ENCODE measurements at places on chromosomes 13 and 19.

DNA sequence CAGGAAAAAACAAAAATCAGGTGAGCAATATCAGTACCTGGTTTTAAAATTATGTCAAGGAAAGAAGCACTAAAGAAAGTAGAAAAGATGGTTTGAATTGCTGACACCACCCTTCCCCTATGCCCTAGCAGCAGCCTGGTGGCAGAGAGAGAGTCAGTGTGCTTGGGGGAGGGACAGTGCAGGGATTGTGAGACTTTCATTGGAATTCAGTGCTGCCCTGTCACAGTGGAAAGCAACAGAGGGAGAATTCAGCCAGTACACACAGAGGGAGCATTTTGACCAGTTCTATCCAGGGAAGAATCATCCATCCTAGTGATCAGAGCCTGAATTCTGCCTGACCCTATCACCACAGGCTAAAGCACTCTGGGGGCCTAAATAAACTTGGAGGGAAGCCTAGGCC lies 222.4 kb upstream of the PCDH17 start:
- no peak for DNase-seq

- DNase-seq: no peak
Measured at GRCh38 chr19:11233073-11233472, 6.3 kb upstream of the ANGPTL8 start.

- no peak for DNase-seq
Measured at GRCh38 chr19:31377736-31378135, 28.5 kb upstream of the TSHZ3 start.

DNA sequence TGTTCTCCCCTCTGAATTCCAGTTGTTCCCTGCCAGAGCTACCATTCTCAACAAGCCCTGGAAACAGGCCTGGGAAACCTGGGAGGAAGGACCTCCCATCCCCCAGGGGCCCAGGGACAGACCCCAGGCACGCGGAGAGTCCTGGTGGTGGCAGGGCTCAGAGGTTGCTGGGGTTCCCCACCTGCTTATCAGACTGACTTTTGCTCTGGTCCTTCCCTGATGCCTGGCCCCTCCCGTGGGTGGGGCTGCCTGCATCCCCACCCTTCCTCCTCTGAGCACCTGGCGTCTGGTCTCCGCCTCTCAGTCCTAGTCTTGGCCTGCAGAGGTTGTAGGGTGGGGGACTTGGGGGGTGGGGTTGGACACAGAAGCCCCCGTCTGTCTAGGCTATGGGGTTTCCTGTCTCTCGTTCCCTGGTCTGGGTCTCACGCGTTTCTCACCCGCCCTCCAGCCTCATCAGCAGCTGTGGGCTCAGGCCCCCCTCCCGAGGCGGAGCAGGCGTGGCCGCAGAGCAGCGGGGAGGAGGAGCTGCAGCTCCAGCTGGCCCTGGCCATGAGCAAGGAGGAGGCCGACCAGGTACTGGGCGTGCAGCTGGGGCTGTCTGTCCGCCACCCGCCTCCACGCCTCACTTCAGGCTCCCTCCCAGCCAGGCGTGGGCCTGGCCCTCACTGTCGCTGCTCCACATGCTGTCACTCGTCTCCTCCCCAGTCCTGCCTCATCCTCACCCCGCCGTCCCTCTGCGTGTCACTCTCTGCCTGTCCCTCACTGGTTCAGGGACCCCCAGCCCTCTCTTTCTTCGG lies 13.6 kb downstream of the EPN1 start:
- DNase-seq: peak; percentile 84

DNA sequence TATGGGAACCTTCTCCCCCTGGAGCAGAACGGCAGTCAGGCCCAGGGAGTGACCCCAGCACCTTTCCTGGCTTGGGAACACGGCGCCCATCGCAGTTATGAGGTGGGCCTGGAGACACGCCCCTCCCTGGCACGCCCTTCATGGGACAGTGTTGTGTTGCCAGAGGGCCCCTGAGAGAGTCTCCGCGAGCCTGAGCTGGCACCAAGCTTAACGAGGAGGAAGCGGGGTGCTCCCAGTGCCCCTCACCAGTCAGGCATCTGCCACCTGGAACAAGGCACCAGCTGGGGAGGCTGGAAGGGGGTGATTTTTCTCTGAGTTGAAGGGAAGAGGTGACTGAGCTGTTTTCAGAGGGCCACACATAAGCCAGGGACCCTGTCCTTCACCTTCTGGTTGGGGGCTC lies 180.6 kb downstream of the KDM4B start:
- DNase-seq: no peak

DNA sequence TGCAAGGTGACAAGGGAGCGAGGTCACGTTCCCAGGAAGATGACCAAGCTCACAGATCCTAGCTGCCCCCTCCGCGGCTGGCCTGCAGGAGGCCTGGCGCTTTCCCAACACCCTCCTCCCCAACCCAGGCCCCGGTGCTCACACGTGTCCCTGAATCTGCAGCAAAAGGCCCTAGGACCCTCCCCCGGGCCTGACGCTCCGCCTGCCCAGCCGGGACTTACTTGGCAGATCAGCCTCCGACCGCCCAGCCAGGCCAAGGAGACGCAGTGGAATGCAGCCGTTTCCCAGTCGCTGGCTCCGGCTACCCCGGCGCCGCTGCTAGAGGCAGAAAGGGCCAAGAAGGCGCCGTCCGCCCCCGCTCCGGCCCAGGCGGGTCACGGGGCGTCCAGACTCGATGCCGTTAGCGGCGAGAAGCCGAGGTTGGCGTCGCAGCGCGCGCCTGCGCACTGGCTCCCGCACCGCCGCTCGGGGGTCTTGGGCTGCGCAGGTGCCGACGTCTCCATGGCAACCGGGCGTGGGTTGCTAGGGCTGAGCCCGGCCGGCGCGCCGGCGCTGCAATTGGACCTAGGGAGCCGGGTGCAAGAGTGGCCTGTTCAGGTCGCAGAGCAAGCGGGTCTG lies at the start of gene PNMA8A:
Gene PNMA8A (minus strand): TSS at position 448 of the 618 bp plus-strand sequence. CDS start 528 bp downstream, outside the sequence.
- DNase-seq: peak; percentile 94

DNA sequence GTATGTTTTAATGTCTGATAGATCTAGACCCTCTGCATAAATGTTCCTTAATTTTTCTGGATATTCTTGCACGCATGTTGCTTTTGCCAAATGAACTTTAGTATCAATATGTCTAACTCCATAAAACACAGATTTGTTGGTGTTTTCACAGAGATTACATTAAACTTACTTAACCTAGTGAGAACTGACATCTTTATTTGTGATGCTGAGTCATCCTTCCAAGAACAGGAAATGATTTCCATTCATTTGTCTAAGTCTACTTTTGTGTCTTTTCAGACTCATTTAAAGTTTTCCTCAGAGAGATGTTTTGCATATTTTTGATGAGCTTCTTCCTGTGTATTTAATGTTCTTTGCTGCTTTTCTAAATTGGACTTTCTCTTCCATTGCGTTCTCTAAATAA lies 184.0 kb downstream of the SLC7A1 start:
- no peak for DNase-seq

GRCh38 chr19:12969292-12969988 lies at the start of gene DAND5:
TSS of gene DAND5 (plus strand) at chr19:12969576. CDS start at chr19:12969661, 85 bp downstream.
- DNase-seq: no peak

DNA sequence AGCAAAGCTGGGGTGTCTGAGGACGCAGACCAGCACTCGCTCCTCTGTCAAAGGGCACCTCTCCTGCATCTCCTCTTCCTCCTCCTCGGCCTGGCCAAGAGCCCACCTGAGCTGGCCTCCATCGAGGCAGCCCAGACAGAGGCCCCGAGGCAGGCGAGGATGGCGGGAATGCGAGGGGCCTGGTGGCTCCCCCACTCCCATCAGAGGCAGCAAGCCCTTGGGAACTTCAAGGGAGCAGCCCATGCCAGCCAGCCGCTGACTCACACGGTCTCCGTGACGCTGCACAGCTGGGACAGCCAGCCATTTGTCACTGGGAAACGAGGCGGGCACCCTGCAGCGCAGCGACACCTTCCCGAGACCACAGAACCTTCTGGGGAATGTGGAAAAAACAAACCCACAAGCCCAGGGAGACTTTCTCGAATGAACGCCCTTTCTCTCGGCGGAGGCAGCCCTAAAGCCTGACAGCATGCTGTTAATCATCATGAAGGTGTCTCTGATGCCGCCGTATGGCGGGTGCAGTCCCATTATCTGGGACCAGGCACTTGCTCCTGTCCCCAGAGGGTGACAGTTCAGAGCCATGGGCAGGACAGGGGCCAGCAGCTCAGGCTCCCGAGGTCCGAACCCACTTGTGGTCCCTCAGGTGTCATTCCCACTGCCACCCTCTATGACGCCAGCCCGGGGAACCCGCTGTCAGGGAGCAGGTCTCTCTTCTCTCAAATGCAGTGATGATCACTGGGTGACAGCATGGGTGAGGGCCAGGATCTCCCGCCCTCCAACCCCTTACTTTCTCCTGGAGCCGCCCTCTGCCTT lies 53.0 kb downstream of the PEPD start:
- no peak for DNase-seq

GRCh38 chr19:6450166-6450565 lies 9.4 kb downstream of the SLC25A23 start:
- no peak for DNase-seq

DNA sequence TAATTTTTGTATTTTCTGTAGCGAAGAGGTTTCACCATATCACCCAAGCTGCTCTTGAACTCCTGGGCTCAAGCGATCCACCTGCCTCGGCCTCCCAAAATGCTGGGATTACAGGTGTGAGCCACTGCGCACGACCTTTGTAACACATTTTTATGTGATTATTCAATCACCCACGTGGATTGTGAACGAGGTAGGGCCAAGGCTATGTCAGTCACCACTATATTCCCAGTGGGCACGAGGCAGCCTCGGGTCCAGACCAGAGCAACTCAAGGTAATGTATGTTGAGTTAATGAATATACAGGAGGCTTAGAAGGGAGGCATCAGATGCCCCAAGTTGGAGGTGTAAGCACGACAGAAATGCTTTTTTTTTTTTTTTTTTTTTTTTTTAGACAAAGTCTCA lies 8.9 kb downstream of the PTGIR start:
- DNase-seq: no peak

DNA sequence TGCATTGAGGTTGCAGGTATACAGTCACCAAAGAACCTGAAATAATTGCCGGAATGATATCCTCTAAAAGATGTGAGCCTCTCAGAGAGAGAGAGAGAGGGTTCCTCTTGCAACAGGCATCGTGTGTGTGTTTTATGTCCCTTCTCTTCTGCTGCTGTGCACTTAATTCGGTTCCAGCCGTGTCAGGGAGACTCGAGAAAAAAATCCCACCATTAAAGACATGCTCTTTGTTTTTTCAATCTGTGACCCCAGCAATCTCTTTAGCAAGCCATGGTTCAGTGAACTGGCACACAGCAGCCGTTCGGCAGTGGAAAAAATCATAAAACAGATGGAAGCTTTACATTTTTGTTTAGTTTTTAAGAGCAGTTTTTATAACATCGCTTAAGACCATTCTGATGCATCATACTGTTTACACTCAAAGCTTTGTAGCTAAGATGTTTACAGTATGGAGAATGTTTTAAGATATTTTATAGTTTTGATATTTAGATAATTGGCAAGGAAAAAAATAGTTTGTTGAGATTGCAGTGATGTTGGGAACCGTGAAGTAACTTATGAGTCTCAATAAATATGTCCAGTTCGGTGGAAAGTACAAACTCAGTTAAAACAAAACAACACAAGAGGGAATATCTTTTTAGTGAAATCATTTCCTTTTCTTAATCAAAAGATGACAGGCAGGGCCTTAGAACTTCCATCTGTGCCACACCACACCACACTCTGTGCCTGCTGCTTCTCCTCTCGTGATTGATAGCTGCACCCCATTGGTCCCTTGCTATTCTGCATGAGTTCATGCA lies 31.2 kb upstream of the ZNF536 start:
- no peak for DNase-seq

GRCh38 chr13:95392597-95392996 lies 91.3 kb upstream of the ABCC4 start:
- no peak for DNase-seq

DNA sequence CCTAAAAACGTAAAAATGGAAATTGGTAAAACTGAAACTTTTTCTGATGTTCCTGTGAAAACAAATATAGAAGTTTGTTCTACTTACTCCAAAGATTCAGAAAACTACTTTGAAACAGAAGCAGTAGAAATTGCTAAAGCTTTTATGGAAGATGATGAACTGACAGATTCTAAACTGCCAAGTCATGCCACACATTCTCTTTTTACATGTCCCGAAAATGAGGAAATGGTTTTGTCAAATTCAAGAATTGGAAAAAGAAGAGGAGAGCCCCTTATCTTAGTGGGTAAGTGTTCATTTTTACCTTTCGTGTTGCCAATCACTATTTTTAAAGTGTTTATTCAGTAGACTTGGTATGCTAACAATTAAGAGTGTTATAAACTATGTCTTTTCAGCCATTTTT lies 25.6 kb downstream of the BRCA2 start:
- DNase-seq: no peak

All from right hindlimb (tissue), 1 donor.